AG08396 (cell line): ENCODE measurements at places on chromosomes 12 and 14.

DNA sequence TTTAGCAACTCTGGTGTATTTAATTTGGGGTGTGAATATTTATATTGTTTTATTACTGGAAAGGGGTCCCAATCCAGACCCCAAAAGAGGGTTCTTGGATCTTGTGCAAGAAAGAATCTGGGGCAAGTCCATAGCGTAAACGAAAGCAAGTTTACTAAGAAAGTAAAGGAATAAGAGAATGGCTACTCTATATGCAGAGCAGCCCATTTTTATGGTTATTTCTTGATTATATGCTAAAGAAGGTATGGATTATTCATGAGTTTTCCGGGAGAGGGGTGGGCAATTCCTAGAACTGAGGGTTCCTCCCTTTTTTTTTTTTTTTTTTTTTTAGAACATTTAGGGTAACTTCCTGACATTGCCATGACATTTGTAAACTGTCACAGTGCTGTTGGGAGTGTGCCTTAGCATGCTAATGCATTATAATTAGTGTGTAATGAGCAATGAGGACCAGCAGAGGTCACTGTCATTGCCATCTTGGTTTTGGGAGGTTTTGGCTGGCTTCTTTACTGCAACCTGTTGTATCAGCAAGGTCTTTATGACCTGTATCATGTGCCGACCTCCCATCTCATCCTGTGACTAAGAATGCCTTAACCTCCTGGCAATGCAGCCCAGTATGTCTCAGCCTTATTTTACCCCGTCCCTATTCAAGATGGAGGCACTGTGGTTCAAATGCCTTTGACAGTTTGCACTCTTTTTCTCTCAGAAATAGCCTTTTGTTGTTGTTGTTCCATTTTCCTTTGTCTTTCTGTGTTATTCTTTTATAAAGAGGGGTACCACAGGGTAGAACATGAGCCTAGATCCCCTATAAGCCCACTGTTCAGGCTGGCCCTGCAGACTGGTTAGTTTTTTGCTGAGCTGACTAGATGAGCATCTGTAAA, 75.5 kb upstream of the DCD start:
- no peak for DNase-seq

GRCh38 chr14:39431416-39432178, 636 bp downstream of the FBXO33 start:
- DNase-seq, result peak; percentile 51

DNA sequence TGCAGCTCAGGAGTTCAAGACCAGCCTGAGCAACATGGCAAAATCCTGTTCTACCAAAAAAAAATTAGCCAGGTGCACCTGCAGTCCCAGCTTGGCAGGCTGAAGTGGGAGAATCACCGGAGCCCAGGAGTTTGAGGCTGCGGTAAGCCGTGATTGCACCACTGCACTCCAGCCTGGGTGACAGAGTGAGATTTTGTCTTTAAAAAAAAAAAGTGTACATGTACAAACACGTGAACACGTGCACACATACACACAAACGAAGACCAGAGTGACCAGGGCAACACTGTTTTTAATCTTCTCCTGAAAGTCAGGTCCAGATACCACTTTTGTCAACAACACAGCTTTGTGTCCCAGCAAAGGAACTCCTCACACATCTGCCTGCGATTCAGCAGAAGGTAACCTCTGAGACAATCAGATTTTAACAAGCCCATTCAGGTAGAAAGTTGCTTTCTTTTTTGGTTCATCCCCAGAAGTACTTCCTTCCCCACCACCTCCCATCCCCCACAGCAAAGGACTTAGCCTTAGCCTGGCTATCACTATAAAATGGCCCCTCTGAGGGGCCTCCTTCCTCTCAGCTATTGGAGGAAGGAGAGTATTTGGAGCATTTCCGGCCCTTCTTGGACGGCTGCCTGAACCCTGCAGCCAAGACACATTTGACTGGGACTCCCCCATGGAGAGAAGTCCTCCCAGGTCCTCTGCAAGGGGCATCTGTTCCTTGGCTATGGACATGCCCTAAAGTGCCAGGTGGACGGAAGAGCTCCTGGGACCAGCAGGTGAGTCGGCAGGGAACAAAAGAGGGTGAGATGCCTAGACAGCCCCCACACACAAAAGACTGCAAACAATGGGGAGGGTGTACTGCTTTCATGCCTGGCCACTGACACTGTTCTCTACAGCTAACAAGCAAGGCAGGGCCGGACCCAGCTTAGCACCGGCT, 9.8 kb downstream of the CTDSP2 start:
- peak; percentile 75 for DNase-seq

GRCh38 chr12:75874441-75874840, 157.1 kb downstream of the PHLDA1 start:
- no peak for DNase-seq

DNA sequence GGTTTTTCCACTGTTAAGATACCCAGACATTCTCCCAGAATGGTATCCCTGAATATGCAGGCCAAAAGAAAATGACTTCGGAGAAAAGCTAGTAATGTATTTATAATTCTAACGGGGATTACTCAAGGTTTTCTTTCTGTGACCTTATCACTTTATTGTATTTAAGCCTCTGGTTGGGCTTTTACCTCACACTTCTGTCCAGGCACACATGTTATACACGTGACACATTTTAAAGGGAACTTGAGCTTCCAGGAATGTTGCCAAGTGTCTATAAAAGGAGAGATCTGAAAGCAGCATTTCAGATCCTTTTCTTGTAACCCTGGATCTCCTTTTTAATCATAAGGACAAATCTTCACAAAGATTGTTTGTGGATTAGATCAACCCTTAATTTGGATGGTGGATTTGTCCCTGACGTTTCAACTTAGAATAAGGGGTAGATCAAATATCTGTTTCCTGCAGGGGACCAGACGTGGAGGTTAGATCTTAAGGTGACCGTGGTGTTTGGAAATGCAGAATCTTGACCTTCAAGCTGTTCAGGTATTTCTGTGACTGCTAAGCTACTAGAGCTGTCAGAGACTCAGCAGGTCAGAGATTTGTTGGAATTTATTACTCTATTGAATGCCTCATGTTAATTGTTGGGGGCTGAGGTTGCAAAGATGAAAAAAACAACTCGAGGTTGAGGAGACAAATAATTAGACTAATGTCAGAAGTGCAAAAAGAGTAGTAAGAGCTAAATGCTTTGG, 1.5 kb downstream of the CIPC start:
- peak; percentile 54 for DNase-seq

DNA sequence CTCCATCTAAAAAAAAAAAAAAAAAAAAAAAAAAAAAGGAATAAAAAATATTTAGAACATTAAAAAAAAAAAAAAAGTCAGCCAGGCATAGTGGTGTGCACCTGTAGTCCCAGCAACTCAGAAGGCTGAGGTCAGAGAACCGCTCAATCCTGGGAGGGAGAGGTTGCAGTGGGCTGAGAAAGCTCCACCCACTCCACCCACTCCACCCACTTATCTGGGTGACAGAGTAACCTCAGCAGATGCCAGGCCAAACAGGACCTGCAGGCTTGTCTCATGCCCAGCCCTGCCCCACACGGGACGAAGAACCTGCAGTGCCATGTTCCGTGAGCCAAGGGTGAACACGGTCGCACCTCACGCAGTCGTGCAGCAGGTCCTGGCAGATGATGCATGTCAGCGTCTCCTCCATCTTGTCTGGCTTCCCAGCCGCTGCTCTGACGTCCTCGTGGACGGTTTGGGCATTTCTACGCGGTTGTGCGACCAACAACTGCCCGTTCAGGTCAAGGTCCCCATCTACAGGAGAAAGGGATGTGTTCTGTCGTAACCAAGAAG, 28.6 kb downstream of the CHFR start:
- DNase-seq, result no peak

GRCh38 chr12:122661246-122661645, 41.9 kb downstream of the HCAR2 start:
- DNase-seq, result no peak

GRCh38 chr12:100468126-100468525, 5.5 kb upstream of the NR1H4 start:
- DNase-seq, result no peak

- DNase-seq, result no peak
Observed at GRCh38 chr12:87667378-87667777, 361.8 kb downstream of the C12orf50 start.

DNA sequence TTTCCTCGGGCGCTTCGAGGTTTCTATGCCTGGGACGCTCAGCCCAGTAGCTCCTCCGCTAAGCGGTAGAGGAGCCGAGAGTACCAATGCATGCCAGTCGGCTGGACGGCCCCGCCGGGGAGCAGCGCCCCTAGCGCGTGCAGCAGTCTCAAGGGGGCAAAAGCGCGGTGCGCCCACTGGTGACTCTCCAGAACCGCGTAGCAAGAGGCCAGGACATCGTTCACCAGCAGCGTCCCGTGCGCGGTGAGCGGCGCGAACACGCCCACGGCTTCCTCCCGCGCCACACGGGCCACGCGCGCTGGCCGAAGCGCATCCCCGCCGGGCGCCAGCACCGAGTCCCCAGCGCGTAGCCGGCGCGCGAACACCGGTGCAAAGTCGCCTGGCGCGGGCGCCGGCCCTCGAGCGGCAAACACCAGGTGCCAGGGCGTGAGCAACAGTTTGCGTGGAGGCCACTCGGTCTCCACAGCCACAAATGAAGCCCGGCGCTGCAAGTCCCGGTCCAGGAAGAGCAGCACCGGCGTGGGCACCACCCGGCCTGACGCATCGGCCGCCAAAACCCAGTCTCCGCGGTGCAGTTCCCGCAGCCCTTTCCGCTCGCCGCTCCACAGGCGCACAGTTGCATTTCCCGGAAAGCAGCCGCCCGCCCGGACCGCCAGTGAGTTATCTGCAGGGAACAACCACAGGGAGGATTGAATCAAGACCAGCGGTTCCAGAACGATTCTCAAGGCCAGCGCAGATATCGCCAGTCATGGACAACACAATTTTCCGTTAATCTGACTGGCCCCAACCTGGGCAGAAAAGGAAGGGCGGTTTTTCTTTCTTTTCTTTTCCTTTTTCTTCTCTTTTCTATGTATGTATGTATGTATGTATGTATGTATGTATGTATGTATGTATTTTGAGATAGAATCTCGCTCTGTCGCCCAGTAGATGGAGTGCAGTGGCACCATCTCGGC, 4.5 kb downstream of the DHH start:
- DNase-seq, result peak; percentile 56
